ENCODE measurements at places on chromosomes 5 and 9.

- DNase-seq, result no peak
Measured at GRCh38 chr9:129709438-129710168, 43.2 kb downstream of the PTGES start.

DNA sequence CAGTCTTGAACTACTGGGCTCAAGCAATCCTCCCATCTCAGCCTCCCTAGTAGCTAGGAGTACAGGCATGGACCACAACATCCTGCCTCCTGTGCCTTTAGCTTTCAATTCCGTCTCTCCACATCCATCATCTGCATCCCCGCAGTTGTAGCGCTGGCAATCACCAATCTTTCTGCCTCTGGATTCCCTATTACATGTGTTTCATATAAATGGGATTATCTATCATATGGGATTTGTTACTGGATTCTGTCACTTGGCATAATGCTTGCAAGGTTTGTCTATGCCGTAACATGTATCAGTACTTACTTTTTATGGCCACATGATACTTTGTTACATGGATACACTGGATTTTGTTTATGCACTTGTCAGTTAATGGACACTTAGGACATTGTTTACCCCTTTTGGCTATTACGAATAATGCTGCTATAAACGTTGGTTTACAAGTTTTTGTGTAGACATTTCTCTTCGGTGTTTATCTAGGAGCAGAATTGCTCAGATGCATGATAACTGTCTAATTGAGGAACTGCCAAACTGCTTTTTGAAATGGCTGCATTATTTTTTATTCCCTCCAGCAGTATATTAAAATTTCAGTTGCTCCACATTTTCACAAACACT lies 1223.9 kb downstream of the FOXD4L5 start:
- no peak for DNase-seq

GRCh38 chr5:11596185-11596584 lies 308.1 kb downstream of the CTNND2 start:
- no peak for DNase-seq

DNA sequence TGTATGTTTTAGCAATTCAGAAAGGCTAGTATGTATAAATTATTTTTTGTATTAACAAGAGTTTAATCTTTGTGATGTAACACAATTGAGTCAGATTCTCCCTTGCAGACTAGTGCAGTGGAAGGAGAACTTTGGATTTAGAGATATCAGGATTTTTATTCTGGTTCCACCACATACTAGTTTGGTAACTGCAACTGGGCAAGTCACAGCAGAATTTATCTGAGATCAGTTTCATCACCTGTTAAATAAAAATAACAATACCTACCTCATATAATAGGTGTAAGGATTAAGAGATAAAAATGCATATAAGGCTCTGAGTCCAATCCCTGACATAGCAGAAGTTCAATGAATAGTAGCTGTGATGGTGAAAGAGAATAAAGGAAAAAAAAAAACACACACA lies 34.0 kb upstream of the ZNF462 start:
- no peak for DNase-seq

GRCh38 chr9:137772281-137772873 lies 105.2 kb upstream of the CACNA1B start:
- DNase-seq, result no peak

DNA sequence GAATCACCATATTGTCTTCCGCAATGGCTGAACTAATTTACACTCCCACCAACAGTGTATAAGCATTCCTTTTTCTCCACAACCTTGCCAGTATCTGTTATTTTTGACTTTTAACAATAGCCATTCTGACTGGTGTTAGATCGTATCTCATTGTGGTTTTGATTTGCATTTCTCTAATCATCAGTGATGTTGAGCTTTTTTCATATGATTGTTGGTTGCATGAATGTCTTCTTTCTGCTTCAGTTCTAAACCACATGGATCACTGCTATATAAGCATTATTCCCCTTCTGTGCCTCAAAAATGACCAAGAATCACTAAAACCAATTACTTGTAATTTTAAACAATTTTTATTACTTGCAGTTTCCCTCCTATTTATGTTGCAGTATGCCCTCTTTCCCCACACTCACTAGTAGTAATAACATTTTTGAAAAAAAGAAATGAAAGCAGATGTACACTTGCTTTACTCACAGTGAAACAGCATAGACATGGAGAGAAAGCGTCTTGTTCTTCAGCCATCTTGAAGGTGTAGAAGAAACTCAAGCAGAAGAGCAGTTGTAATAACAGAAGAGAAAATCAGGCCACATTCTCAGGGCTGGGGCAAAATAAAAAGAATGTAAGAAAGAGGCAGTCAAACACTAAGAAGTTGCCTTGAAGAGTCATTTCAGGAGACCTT lies 4.5 kb upstream of the TMEM252 start:
- no peak for DNase-seq

DNA sequence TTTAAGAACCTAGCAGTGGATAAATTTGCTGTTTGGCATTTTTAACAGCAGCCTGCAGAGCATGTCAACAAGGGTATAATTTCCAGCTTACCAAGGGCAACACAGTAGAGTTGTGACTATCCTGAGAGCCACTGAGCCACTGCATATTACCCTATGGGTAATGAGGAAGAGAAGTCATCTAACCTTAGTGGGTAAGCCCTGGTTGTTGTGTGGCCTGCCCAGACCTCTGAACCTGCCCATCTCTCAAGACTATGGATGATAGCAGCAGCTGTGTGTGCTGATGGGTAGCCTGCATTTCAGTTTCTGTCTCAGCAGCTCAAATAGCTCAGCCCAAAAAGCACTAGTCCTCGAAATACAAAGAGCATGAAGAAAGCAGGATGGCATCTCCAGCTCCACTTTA lies 56.1 kb upstream of the PIP5K1B start:
- DNase-seq, result no peak

DNA sequence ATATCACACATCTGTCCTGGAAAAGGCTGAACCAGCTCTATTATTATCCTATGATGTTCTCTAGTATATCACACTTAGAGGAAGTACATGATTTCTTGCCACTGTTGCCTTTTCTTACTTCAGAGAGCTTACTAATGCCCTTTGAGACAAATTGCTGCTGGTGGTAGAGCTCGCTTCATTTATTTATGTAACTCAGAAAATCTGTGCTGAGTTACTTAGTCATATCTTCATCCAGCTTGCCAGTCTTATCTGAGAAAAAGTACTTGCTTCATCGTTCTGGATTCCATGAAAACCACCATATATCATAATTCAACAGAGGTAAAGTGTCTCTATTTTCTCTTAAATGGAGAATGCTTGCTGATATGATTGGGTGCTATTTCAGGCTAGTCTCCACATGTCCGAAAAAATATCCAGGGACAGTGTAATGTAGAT lies 26.6 kb downstream of the PTPDC1 start:
- DNase-seq, result no peak

GRCh38 chr9:106896695-106897094 lies 33.7 kb downstream of the ZNF462 start:
- no peak for DNase-seq

DNA sequence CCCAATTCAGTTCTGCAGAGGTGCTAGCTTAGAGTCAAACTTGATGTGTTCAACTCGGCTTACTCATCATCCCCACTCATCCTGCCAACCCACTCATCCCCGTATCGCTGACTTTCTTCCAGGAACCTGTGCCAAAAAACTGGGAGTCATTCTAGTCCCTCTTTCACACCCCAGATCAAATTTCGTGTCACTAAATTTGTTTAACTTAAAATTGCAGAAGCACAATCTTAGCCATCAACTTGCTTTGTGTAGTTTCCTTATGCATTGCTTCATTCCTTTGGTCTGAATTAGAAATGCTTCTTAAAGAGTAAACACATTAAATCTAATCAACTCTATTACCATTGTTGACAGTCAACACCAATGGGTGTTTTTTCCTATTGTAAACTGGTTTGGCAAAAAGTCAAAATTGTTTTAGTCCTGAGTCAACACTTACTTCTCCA lies 162.4 kb downstream of the TTC39B start:
- no peak for DNase-seq
